Activated CD4-positive, alpha-beta T cell treated with anti-CD3 and anti-CD28 coated beads, Interleukin-2, amount 10 ng/mL, durations not matched to agents 24 days and 14 days (primary cell): ENCODE measurements at places on chromosomes 5 and 9. TPM values are rescaled to one million over a fixed set of nuclear protein-coding genes. Genes with fewer than 3 reads are reported as not detected.

DNA sequence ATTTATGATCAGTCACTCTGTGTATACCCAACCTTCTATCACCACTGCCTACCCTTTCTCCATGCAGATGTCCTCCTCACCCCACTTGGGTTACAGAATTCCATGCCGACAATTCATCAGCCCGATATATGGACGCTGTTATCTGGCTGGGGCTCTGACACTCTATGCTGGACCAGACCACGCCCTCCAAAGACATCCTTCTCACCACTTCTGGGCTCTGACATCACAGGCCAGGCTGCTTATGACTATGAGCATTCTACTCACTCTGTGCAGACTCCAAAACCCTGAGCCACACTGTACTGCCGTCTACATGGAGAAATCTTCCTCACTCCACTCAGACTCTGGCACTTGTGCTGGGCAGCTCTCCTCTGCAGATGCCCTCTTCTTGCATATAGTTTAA is 7.6 kb upstream of the AK3 start:
- no peak for DNase-seq

- DNase-seq, result no peak
These were observed 631.3 kb upstream of the SEMA6A start for GRCh38 chr5:117205894-117206293.

- no peak for DNase-seq
These were observed 732 bp downstream of the GBGT1 start for GRCh38 chr9:133162861-133163503.

- DNase-seq, result no peak
These were observed 31.1 kb downstream of the RORB start for GRCh38 chr9:74528207-74528606.

GRCh38 chr9:106616851-106617345 is 246.1 kb upstream of the ZNF462 start:
- no peak for DNase-seq

GRCh38 chr5:129426071-129426470 is 34.0 kb upstream of the ADAMTS19 start:
- DNase-seq, result no peak

DNA sequence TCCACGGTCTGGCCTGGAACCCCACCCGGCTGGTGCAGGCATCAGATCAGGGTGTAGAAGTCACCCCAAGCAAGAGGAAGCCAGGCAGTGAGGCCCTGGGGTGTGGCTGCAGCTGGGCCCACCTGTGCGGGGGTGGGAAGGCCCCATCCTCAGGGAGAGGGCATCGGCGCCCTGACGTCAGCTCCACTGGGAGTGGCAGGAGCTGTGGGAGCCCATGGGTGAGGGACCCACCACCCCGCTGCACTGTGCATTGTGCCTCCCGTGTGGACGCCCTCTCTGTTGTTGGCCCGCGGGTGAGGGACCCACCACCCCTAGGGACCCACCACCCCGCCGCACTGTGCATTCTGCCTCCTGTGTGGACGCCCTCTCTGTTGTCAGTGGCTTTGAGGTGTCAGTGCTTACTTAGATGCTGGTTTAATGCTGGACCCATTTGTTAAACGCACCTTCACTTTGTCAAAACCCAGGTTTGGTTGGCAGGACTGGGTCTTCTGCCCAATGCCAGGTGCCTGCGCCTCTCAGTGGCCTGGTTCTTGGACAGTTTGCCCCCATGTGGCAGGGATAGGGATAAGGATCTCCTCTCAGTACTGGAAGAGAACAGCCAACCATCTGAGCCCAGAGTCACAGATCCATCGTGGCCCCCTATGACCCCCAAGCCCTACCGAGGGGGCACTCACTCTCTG is 6.9 kb upstream of the EXOC3 start:
- no peak for DNase-seq

DNA sequence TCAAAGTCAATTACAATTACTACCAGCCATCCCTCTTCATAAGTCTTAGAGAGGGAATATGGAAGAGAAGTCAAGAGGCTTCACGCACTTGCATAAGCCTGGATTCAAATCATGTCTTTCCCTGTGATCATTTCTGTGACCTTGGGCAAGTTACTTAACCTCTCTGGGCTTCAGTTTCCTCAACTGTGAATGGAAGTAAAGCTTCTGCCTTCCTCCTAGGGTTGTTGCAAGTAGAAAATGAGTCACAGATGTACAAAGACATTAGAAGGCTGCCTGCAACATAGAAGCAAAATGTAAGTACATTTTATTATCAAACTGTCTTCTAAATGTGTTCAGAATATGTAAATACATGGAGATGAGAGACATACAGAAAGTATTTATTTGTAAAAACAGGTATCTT is 42.3 kb upstream of the SEMA6A start:
- no peak for DNase-seq

GRCh38 chr5:132772291-132773070 is 4.6 kb downstream of the SEPTIN8 start:
- DNase-seq, result no peak

DNA sequence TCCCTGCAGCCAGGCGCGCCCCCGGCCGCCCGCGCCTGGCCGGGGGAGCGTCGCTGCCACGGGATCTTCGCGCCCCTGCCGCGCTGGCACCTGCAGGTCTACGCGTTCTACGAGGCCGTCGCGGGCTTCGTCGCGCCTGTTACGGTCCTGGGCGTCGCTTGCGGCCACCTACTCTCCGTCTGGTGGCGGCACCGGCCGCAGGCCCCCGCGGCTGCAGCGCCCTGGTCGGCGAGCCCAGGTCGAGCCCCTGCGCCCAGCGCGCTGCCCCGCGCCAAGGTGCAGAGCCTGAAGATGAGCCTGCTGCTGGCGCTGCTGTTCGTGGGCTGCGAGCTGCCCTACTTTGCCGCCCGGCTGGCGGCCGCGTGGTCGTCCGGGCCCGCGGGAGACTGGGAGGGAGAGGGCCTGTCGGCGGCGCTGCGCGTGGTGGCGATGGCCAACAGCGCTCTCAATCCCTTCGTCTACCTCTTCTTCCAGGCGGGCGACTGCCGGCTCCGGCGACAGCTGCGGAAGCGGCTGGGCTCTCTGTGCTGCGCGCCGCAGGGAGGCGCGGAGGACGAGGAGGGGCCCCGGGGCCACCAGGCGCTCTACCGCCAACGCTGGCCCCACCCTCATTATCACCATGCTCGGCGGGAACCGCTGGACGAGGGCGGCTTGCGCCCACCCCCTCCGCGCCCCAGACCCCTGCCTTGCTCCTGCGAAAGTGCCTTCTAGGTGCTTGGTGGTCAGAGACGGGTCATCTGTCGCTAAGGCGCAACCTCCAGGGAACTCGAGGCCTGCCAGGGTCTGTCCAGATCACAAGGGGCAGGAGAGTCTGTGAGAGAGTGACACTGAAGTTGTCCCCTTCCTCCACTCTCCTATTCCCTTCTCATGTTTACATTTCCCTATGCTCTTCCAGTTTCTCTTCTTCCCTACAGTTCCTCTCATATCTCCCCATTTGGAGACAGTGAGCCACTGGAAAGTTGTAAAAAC is 1.3 kb downstream of the GPR150 start:
- peak; percentile 85 for DNase-seq

- DNase-seq, result no peak
These were observed 19.5 kb upstream of the ALDH1B1 start for GRCh38 chr9:38372762-38373619.

GRCh38 chr9:108709997-108710396 is 145.8 kb downstream of the ACTL7B start:
- no peak for DNase-seq

GRCh38 chr5:58912116-58912515 is 329.2 kb downstream of the RAB3C start:
- no peak for DNase-seq

- no peak for DNase-seq
These were observed 15.8 kb downstream of the DAB2IP start for GRCh38 chr9:121667214-121667613.

DNA sequence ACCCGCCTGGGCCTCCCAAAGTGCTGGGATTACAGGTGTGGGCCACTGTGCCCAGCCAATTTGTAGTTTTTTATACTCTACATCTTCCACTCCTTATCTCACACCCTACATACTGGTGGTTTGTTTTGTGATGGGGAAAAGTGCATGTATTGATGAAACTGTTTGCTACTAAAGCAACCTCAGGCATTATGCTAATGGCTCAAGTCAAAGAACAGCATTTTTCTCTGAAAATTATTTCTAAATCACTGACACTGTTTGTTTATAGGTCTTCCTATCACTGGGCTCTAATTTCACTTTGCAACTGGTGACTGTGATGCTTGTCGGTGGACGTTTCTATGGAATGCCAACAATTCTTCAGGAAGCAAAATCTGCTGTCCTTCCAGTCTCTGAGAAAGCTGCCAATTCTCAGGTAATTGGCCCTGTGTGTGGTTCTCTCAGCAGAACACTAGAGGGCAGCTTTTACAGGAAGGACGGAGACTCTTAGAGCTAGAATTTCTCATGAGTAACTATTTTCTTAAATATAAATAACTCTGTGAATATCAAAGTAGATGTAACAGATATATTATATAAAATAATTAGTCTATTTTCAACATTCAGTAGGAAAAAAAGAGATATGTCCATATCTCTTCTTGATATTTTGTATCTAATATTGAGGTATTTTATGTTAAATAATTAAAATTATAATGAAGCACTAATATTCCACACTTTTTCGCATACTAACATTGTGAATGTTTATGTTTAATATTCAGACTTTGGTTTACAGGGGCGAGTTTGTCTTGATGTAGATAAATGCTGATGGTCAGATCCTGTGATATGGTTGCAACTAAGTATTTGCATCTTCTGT is 244.1 kb downstream of the ADGRV1 start:
- DNase-seq, result peak; percentile 60

DNA sequence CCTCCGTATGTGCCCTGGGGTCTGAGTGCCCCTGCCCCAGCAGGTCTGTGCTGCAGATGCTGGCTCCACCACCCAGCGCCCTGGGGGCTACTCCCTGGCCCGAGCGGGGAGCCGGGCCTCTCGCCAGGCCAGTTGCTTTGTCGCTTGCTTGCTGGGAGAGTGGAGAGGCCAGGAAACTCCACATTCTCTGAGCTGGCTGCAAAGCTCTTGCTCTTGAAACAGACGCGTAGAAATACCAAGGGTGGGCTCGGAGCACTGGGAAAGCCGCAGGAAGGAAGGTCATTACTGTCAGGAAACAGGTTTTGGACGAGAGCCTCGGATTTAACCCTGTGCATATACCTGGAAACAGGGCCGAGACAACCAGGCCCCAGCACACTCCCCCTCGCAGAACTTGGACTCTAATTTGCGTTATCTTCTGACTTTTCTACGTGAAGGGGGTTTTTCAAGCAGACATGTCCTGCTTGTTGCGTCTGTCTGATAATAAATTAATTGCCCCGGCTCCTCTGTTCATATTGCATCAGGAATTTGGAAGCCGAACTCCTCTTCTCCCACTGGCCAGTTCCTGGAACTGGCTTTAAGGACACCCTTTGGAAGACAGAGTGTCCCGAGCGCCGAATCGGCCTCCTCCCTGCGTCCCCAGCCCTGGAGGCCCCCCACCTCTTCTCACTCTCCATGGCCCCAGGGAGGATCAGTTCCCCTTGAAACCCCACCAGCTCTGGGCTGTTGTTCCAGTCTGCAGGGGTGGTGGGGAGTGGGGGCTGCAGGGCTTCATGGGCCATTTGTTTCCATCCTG is 11.2 kb downstream of the ADAMTSL2 start:
- DNase-seq, result no peak

GRCh38 chr5:43601454-43602260 is 1.3 kb upstream of the NNT start:
- DNase-seq, result no peak

- DNase-seq, result no peak
These were observed 1071.9 kb upstream of the ARRDC3 start for GRCh38 chr5:92455011-92455410.

- no peak for DNase-seq
These were observed 66.8 kb downstream of the INSYN2B start for GRCh38 chr5:169913479-169913878.

- DNase-seq, result no peak
These were observed 60.4 kb downstream of the TNC start for GRCh38 chr9:115057559-115057958.

DNA sequence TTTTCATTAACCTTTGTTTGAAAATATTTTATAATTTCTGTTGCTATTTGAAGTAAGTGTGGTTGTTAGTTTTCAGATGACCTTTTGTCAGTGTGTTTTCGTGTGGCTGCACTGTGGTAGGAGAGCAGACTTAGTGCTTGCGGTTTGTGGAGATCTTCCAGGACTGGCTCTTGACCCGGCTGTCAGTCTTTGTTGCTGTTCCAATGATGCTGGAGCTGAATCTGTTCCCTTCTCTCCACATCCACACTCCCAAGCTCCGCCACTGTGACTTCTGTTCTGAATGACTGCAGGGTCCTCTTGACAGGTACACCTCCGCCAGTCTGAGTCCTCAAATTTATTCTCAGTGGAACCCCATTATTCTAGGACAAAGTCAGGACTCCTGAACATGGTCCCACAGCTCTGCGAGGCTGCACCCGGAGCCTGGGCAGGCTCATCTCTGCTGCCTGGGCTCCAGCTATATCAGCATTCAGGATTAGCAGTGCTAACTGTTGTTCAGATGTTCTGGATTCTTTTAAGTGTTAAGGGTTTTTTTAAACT is 126.0 kb downstream of the WNK2 start:
- no peak for DNase-seq

- no peak for DNase-seq
These were observed 177.2 kb downstream of the GADD45G start for GRCh38 chr9:89781838-89782540.

GRCh38 chr5:97545886-97546535 is 363.0 kb upstream of the RIOK2 start:
- DNase-seq, result no peak

DNA sequence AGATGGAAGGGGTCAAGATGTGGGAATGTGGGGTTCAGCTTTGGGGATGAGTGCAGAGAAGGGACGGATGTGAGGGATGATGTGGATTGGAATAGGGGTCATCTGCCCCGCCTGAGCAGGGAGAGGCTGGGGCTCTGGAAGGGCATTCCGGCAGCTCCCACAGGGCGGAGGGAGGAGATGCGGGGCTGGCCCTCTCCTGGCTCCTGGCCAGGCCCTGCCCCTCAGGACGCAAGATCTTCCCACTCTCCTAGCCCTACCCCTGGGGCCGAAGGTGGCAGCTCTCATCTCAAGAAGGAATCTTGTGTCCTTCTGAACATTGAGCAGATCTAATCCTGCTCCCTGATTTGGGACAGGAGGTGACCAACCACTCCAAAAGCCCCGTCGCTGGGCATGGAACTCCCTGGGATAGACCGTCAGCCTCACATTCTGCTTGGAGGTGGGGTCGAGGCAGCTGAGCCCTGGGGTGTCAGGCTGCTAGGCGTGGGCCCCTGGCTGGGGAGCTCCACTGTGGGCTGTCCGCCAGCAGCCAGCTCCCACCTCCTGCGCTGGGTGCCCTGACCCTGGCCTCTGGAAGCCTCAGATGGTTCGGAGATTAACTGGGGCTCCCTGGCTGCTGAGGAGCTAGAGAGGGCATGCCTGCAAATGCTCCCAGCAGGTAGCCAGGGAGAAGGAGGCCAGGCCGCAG is 125.2 kb downstream of the ZNF354C start:
- DNase-seq, result no peak

- DNase-seq, result no peak
These were observed 499.7 kb downstream of the PDE4D start for GRCh38 chr5:59393585-59394420.

GRCh38 chr9:13023498-13023897 is 248.7 kb downstream of the LURAP1L start:
- no peak for DNase-seq

TICAM2 gene
- total RNA-seq, result 0.86 and 1.0 TPM in 2 replicates

DENND1A gene
- 22.3 and 25.2 TPM in 2 replicates for total RNA-seq

TRPM3 gene
- total RNA-seq, result not detected in 2 replicates

SLC46A2 gene
- total RNA-seq, result not detected in 2 replicates

OBP2B gene
- total RNA-seq, result not detected in 2 replicates

PCDHGA2 gene
- 0.07 and 0.12 TPM in 2 replicates for total RNA-seq

TAF1L gene
- total RNA-seq, result 0.05 TPM in 1 of 2 replicates, not detected in the other

DAB2IP gene
- not detected in 2 replicates for total RNA-seq

LCP2 gene
- 278 and 283 TPM in 2 replicates for total RNA-seq

CEL gene
- total RNA-seq, result 1.8 and 2.0 TPM in 2 replicates
